ENCODE measurements at places on chromosomes 7 and 10.

GRCh38 chr10:105545101-105545500 is 904.0 kb downstream of the SORCS3 start:
- no peak for DNase-seq

- DNase-seq, result no peak
Measured at GRCh38 chr10:38038932-38039245, 28.4 kb downstream of the ZNF33A start.

DNA sequence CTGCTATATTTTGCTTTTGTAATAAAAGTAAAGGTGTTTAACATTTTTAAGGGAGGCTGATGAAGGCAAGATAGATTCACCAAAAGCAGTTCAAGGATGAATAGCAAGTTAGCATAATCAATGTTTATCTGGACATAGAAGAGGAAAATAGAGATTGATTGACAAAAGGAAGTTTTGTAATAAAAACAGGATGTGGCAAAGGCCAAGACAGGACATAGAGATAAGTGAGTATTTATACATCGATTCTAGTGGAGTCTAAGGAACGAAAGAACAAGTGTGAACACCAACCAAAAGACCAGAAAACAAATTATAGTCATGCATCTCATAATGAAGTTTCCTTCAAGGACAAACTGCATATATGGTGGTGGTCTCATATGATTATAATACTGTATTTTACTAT is 123.8 kb downstream of the CCDC71L start:
- DNase-seq, result no peak

GRCh38 chr10:114271075-114271778 is 32.2 kb downstream of the VWA2 start:
- no peak for DNase-seq

GRCh38 chr10:118504467-118505205 is 90.8 kb downstream of the PRLHR start:
- no peak for DNase-seq

- DNase-seq, result no peak
Measured at GRCh38 chr10:26448706-26449435, 10.7 kb downstream of the APBB1IP start.

DNA sequence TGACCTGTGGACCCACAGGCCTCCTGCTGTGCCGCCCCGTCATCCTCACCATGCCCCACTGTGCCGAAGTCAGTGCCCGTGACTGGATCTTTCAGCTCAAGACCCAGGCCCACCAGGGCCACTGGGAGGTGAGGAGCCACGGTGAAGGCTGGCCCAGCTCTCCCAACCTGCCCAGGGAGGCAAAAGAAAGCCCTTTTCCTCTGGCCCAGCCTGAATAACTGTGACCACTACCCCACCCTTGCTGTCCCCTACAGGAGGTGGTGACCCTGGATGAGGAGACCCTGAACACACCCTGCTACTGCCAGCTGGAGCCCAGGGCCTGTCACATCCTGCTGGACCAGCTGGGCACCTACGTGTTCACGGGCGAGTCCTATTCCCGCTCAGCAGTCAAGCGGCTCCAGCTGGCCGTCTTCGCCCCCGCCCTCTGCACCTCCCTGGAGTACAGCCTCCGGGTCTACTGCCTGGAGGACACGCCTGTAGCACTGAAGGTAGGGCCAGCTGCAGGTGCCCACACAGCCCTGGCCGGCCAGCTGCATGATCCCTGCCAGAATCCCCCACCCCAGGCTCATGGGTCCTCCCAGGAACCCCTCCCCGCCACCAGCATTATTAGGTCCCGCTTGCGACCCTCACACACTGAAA is 25.5 kb upstream of the SLC29A3 start:
- no peak for DNase-seq

DNA sequence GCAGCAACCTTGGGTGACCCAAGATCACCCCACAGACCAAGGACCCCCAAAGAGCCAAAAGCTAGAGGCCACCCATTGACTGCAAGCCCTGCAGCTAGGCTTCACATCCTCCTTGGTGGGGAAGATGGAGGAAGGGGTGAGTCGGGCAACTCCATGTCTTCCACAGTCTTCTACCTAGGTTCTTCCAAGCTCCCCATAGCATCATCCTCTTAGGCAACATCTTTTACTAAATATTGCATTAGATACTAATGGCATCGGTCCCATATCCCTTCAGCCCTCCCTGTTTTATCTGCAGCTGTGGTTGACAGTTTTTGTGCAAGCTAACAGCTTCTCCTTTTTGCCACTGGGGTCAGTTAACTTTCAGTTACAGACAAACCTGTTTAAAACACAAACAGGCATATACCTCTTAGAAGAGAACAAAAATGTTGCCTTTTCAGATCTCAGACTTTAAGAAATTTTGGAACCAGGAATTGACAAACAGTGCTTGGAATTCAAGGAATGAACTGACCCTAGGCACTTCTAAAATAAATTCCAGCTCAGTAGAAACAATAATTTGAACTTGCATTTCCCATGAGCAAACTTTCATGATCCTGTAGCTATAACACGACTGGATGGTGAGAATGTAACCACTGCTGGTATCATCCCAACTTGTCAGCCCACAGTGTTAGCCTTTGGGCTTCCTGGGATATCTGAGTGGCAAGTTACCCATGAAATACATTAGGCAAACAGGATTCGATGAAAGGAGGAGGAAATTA is 33.9 kb upstream of the MSMB start:
- DNase-seq, result no peak

GRCh38 chr10:62527019-62527827 is 153.1 kb downstream of the ZNF365 start:
- no peak for DNase-seq

DNA sequence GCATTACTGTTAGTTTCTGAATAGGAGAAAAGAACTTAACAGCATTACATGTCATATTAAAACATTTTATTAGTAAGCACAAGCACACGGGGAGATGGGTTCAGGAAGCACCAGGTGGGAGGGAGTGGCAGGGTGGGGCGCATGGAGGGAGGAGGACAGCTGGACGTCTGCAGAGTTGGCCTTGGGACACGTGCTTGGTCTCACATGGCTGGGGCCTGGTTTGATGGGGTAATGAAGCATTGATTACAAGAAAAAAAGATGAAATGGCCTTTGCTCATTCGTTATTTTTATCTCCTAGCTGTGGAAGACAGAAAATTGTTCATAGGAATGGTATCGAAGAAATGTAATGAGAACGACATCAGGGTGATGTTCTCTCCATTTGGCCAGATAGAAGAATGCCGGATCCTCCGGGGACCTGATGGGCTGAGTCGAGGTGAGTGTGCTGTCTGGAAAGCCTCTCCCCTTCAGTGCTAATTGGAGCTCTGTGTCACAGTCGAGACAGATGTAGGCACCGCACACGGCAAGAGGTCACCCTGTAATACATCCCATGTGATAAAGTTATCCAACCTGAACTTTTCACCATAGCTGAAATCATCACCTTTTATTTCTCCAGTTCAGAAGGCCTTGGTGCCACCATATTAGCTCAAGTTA is 239.9 kb downstream of the CELF2 start:
- DNase-seq, result no peak

DNA sequence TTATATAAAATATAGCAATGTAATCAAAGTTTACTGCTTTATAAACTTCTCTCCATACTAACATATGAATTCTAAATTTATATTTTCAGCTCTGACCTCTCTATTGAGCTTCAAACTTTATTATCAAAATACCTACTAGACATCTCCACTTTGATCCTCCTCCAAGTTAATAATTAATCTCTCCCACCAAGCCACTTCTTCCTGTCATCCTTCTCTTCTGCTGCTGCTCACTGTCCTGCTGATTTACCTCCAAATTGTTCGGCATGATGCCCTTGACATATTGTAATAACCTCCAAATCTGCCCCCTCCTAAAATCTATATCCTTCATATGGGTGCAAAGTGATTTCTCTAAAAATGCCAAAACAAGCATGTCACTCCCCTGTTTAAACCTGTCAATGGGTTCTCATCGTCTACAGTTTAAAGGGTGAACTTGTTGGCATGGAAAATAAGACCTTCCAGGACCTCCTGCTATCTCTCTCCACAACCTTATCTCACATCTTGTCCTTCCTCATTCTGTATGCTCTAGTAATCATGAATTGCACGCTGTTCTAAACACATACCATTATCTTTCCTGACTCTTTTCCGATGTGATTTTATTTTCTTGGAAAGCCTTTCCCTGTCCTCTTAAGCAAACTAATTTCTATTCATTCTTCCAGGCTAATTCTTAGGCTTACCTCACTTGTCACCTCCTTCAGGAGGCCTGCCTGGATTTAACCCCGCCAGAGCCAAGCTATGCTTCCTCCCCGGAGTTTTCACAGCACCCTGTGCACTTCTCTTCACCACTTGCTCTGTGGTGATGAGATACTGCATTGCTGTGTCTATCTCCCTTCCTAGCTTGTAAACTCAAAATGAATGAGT is 52.1 kb upstream of the STK17A start:
- DNase-seq, result no peak

DNA sequence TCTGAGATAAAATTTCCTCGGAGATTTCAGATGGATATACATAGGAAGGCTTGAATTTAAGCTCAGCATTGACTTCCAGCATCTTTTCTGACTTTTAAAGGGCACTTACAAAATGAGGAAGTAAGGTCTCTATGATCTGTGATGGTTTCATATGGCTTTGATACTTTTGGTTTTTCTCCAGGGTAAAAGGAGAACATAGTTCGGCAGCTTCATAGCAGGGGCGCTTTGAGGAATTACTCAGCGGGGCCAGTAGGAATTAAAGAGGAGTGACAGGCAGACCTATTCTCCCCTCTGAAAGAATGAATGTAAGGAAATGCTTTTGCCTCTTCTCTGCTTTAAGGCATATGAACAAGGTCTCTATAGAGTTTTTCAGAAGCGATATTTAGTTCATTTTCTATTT is 80.0 kb upstream of the PCDH15 start:
- DNase-seq, result no peak

- no peak for DNase-seq
Measured at GRCh38 chr7:103594186-103594585, 148.2 kb upstream of the SLC26A5 start.
